ENCODE measurements at places on chromosomes 5 and 9.

DNA sequence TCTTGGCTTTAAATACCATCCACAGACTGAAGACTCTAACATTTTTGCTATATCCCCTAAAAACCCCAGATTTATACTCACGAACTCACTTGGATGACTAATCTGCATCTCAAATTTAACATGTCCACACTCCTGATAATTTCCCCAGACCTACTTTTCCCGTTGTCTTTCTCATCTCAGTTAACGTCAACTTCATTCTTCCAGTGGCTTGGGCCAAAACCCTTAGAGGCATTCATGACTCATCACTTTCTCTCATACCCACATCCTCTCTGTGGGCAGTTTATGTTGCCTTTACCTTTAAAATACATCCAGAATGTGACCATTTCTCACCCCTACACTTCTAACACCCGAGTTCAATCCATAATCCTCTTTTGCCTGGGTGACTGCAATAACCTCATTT is 96.7 kb downstream of the EDIL3 start:
- peak; percentile 66 for DNase-seq

DNA sequence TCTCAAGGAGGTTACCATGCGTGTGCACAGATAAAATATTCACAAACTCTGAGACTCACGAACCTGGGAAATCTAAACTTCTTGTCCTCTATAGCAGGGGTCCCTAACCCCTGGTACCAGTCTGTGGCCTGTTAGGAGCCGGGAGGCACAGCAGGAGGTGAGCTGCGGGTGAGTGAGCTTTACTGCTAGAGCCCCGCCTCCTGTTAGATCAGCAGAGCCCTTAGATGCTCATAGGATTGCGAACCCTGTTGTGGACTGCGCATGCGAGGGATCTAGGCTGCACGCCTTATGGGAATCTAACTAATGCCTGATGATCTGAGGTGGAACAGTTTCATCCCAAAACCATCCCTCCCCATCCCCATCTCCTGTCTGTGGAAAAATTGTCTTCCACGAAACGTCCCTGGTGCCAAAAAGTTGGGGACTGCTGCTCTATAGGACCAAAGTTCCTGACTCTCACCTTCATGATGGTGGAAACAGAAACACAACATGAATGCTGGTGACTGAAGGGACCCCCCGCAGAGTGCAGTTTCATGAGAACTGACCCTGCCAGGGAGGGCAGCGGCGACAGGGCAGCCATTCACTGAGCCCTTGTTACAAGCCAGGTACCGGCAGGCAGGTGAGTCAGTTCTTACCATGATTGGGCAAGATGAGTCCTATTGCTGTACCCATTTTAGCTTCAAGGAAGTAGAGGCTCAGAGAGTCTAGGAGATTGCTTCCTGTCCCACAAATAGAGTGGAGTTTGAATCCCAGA is 181.9 kb downstream of the RGS3 start:
- DNase-seq, result no peak

DNA sequence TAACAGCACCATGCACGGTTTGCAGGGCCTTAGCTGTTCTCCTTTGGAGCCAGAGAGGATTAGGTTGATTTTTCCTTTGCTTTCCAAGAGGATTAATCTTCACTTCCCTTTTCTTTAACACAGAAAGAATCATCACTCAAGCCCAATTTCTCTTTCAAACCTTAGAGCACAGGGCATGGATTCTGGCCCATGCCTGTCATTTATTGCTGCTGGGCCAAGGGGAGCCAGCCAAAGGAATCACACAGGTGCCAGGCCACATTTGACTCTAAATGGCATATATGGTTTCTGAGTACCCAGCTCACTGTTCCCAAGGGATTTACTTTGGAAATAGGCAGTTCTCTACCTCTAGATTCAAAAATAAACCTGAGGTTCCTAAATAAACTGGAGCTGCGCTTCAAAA is 58.3 kb downstream of the FBXL7 start:
- DNase-seq, result no peak

DNA sequence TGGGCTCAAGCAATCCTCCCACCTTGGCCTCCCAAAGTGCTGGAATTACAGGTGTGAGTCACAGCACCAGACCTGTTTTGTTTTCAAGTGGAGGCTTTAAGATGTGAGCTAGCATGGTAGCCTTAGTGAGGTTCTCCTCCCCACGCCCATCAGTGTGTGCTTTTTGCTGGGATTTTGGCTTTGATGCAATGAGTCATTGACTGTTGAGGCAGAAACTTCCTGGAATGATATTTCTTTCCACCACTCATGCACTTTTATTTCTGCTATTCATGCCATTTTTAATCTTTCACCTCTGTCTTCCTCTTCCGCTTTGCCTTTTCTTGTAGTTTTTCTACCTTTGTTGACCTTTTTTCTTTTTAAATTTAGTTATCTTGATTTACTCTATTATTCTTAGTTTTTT is 4.2 kb upstream of the NFIL3 start:
- no peak for DNase-seq

GRCh38 chr5:33843579-33843978 is 48.2 kb downstream of the ADAMTS12 start:
- no peak for DNase-seq

DNA sequence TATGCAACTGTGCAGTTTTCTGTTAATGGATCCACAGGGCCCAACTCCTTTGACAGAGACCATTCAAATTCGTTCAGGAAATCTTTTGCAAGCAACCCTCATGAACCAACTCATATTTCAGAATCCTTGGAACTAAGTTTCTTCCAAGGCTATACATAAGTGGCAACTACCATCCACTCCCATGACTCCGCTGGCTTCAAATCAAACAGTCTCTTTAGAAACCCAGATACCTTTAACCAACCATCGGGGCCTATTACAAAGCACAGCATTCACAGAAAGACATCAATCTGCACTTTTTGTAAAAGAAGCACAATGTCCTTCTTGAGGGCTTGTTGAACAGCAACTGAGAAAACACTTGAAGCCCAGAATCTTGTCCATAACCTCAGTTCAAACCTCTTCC is 526.9 kb downstream of the DTWD2 start:
- no peak for DNase-seq

DNA sequence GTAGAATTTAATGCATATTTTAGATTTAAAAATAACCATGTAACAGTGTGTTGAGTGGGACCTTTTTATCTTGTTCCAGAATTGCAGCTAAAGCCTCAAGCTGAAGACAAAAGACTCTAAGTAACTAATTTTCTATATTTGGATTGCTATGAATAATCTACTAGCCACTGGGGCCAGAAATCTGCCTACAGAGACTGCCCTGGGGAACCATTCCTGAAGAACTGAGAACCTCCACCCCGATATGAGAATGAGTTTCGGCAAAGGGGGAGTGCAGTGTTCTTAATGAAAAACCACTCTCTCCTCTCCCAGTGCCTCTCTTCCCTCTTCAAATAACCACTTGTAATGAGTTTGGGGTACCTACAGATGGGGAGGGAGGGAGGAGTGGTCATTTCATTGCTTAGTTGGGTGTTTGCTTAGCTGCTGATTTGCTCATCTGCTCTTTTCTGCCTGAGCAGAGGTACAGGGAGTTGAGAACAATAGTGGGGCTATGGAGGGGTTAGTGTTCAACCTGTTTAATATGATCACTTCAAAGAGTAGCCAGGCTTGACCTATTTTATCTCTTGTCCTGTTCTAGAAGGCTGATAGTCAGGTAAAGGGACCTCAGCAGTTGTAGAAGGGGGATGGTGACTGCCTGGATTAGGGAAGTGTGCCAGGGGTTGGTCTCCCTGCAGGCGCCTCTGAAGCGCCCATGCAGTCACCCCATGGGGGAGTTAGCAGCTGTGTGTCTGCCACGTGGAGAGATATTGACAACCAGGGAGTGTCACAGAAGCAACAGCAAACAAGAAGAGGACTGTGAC is 47.7 kb downstream of the ATG10 start:
- no peak for DNase-seq

DNA sequence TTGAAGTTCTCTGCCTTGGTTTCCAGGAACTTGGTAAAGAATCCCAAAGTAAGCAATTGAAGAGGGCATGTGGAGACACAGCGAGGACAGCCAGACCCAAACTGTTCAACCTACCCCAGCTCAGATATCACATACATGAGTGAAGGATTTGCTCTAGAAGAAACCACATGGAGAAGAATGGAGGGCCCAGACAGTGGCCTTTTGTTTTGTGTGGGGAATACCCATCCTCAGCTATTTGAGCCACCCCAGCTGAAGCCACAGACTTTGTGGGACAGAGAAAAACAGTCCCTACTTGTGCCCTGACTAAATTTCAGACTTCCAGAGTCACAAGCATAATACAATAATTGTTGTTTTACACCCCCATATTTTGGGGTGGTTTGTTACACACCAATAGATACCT is 387.1 kb downstream of the ZSWIM6 start:
- no peak for DNase-seq

DNA sequence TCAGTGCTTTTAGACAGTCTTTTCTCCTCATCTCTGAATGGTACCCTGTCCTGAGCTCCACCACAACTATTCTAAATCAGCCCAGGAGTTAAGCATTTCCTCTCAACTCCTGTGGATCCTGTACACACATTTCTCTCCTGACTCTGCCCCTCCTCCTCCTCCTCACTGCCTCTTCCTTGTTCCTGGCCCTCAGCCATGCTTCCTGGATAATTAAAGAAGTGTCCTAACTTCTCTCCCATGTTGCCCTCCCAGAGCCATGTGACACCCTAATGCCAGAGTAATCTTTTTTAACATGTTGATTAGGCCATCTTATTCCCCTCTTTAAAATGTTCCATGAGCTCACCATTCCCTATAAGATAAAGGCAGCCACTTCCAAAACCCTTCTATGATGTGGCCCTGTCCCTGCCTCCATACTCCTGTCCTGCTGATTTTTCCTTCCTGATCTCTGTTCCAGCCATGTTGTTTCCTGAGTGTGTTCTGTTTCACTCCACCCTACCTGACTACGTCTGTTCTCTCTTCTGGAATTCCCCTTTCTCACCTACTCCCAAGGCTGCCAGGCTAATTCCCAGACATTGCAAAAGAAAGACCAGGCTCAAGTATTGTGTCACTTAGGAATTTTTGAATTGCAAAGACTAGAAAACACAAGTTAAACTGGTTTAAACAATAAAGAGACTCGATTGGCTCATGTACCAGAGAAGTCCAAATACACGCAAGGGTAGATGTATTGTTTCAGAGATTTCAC is 295.2 kb downstream of the MAST4 start:
- DNase-seq, result peak; percentile 45

GRCh38 chr5:166369807-166370206 is 1921.6 kb upstream of the WWC1 start:
- DNase-seq, result no peak

DNA sequence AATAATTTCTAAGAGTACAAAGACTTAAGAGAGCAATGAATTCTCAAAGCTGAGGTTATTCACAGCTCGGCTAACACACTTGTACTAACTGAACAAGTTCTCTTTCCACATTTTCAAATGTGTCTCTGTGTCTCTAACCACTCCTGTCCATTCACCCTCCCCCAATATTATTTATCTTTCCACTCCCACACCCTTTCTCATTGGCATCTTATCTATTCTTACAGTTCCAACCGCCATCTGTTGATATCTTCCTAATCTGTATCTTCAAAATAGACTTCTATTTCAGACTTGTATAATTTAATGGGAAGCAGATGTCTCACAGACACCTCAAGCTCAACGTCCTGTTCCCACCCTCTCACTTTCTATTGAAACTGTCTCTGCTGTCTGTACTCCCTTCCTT is 205.9 kb downstream of the ANXA1 start:
- no peak for DNase-seq

DNA sequence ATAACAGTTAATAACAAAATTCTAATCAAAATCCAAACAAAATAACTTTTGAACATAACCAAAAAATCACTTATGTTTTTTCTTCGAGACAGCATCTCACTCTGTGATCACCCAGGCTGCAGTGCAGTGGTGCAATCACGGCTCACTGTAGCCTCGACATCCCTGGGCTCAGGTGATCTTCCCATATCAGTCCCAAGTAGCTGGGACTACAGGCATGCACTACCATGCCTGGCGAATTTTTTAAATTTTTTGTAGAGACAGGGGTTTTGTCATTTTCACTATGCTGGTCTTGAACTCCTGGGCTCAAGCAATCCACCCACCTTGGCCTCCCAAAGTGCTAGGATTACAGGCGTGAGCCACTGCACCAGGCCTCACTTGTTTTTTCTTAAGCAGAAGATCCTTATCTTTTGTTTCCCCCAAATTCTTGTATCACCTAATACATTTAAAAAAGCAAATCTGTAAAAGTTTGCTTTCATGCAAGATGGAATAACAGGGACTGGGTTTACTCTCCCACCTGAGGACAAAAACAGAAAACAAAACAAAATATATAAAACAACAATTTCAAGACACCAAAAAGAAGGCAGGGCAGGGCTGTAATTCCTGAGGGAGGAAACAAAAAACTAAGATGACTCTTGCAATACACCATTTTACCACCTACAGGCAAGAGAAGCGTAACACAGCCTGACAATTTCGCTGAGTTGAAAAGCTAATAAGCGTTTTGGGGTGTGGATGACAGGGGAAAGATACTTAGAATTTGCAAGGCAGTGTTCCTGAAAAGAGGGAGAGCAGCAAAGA is 71.4 kb downstream of the RAPGEF6 start:
- no peak for DNase-seq

DNA sequence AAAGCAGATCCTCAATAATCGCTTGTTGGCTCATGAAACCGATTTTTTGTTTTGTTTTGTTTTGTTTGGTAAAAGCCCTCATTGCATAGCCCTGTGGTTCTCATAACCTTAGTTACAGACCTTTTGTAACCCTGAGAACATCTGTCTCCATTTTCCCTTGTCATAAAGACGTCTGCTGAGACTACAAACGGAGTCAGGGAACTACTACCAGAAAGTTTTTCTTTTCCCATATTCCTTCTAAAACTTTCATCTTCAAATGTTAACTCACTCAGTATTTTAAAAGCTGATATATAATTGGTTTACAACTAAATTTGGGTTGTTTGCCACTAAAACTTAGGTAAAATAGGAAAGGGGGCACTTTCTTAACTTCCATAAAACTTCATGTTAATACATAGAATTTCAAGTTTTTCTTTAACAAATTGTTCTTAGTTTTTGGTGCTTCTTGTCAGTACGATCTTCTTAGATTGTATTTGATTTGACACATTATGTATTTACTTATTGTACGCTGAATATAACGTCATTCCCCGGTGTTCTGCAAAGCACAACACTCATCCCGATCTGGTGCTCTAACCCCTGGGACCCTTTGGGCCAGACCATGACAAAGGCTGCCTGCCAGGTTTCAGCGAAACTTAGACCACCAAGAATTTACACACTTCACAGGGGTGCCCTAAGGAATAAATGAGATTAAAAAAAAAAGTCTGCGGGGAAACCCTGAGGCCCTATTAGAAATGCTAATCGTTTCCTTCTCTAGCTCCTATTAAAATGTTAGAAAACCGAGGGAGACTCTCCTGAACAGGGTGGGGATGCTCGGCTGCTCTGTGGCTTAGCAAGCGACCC is 1.1 kb upstream of the ANP32B start:
- no peak for DNase-seq

GRCh38 chr9:137465000-137465719 is 6.0 kb upstream of the NSMF start:
- DNase-seq, result no peak

GRCh38 chr9:77438653-77439052 is 209.5 kb downstream of the GNA14 start:
- no peak for DNase-seq

- no peak for DNase-seq
These were observed 79.8 kb downstream of the MRPL36 start for GRCh38 chr5:1719860-1720259.

GRCh38 chr5:41240985-41241384 is 27.7 kb upstream of the C6 start:
- no peak for DNase-seq

GRCh38 chr5:103374473-103374963 is 116.0 kb downstream of the MACIR start:
- DNase-seq, result no peak

- DNase-seq, result no peak
These were observed 118.7 kb downstream of the AUH start for GRCh38 chr9:91243029-91243428.

All from kidney epithelial cell (primary cell).